KG1 (cell line): ENCODE measurements at places on chromosomes 6 and 20.

- no peak for DNase-seq
Observed at GRCh38 chr6:4004249-4004648, 74.7 kb downstream of the FAM217A start.

- peak; percentile 73 for DNase-seq
Observed at GRCh38 chr6:42043787-42044475, 6.4 kb upstream of the TAF8 start.

DNA sequence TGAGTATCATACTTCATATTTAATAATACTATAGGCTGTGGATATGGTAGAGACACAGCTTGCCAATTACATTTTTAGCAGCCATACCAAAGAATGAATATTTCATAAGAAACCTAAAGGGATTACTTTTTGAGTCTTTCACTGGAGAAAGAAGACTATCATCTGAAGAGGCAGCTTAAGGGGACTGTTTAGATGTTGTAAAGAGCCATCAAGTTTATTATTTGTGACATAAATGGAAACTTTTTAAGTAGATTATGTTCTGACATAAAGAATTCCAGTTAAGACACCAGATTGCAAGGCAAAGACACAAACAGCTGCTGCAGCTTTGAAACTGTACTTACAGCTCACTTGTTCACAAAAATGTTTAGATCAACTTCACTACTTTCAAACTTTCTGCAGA lies 429.4 kb downstream of the TFAP2A start:
- no peak for DNase-seq

DNA sequence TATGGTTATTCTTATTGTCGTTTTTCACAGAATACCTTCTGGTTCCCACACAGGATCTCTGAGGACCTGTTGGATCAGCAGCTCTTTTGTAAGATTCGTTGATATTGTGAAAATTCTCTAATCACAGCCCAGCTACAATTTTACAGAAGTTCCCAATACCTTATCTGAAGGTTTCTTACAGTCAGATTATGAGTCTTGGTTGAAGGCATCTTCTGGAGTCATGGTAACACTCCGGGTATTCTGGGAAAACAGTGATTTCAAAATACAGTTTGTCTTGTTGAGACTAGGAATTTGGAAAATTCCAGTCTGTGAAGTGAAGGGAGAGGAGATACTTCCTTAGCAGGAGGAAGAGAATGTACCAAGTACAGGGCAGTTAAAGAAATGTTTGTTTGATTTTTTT lies 22.2 kb upstream of the HLA-C start:
- no peak for DNase-seq

GRCh38 chr20:59334651-59335300 lies 34.4 kb downstream of the EDN3 start:
- no peak for DNase-seq

GRCh38 chr6:19472850-19473249 lies 364.3 kb upstream of the ID4 start:
- no peak for DNase-seq

GRCh38 chr6:89270951-89271721 lies 44.0 kb downstream of the GABRR2 start:
- peak; percentile 34 for DNase-seq

DNA sequence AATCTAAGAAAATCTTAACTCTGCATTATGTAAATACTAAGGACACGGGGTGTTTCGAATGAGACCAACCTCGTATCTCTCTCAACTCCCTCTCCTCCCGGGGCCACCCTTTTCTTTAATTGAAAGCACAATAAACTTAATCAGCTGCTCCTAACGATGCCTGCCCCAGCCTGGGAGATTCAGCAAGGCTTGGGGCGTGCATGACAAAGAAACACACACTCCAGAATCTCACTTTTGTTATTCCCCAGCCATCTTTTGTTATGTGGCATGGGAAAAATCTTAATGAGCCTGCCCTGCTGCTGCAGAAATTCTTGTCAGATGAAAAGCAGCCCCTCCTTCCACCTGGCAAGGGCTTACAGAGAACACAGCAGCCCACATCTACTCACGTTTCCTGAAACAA lies 117.4 kb downstream of the TTLL2 start:
- no peak for DNase-seq

GRCh38 chr20:13874394-13875157 lies 89.7 kb downstream of the NDUFAF5 start:
- DNase-seq: no peak

- DNase-seq: no peak
Observed at GRCh38 chr20:62666736-62667529, 24.6 kb downstream of the SLCO4A1 start.

- peak; percentile 34 for DNase-seq
Observed at GRCh38 chr6:147166360-147166944, 37.8 kb upstream of the STXBP5 start.

DNA sequence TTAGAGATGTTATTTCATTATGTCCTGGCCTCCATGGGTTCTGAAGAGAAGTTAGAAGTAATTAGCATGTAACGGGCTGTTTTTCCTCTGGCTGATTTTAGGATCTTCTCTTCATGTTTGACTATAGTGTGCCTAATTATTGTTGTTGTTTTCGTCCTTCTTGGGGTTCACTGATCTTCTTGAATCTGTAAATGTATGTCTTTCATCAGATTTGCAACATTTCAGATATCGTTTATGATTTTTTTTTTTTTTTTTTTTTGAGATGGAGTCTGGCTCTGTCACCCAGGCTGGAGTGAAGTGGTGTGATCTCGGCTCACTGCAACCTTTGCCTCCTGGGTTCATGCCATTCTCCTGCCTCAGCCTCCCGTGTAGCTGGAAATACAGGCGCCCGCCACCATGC lies 246.7 kb downstream of the TFAP2C start:
- no peak for DNase-seq

GRCh38 chr20:19557291-19557690 lies 200.8 kb upstream of the RIN2 start:
- DNase-seq: no peak

GRCh38 chr6:10320291-10320690 lies 94.6 kb downstream of the TFAP2A start:
- DNase-seq: no peak

DNA sequence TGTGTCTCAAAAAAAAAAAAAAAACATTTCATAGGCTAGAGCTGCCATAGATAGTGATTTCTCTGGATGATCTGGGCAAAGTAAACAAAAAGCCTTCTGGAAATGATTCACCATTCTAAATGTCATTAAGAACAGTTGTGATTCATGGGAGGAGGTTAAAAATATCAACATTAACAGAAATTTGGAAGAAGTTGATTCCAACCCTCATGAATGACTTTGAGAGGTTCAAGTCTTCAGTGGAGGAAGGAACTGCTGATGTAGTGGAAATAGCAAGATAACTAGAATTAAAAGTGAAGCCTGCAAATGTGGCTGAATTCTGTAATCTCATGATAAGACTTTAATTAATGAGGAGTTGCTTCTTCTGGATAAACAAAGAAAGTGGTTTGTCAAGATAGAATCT lies 26.8 kb upstream of the MMP24 start:
- no peak for DNase-seq

- DNase-seq: no peak
Observed at GRCh38 chr6:143279385-143279784, 171.1 kb downstream of the ADAT2 start.

GRCh38 chr6:24603241-24603640 lies 42.8 kb downstream of the KIAA0319 start:
- DNase-seq: no peak

GRCh38 chr6:112925702-112926101 lies 578.6 kb downstream of the RFPL4B start:
- no peak for DNase-seq

DNA sequence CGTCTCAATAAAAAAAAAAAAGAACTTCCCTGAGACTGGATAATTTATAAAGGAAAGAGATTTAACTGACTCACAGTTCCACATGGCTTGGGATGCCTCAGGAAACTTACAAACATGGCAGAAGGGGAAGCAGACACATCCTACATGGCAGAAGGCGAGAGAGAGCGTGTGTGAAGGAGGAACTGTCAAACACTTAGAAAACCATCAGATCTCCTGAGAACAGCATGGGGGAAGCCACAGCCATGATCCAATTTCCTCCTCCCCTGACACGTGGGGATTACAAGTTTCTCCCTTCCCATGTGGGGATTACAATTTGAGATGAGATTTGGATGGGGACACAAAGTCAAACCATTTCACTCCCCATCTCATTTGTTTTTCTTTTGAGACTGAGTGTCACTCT lies 46.6 kb upstream of the TFAP2C start:
- DNase-seq: no peak

- no peak for DNase-seq
Observed at GRCh38 chr6:14917109-14917910, 328.6 kb upstream of the JARID2 start.

DNA sequence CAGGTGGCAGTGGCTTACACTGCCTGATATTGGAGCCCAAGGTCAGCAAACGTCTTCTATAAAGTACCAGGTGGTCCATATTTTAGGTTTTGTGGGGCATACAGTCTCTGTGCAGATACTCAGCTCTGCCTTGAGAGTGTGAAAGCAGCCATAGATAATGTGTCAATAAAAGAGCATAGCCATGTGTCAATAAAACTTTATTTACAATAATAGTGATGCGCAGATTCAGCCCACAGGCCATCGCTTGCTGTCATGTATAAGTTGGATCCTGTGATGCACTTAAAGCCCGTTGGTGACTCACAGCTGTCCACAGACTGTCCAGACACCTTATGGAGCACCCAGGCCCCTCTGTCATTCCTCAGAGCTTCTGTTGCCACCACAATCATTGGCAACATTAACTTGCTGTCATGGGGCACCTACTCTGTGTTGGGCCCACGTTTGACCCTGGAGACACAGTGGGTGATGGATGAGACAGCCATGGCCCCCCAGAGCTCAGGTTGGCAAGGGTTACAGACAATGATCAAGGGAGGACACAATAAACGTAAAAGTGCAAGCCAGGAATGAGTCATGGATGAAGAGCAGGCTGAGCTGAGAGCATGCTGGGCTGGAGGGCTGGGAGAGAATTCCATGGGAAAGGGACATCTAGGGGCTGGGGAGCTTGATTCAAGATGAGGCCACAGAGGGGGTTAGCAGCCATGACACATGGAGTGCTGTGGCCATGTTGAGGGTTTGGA lies 173.6 kb downstream of the TAF4 start:
- DNase-seq: no peak

DNA sequence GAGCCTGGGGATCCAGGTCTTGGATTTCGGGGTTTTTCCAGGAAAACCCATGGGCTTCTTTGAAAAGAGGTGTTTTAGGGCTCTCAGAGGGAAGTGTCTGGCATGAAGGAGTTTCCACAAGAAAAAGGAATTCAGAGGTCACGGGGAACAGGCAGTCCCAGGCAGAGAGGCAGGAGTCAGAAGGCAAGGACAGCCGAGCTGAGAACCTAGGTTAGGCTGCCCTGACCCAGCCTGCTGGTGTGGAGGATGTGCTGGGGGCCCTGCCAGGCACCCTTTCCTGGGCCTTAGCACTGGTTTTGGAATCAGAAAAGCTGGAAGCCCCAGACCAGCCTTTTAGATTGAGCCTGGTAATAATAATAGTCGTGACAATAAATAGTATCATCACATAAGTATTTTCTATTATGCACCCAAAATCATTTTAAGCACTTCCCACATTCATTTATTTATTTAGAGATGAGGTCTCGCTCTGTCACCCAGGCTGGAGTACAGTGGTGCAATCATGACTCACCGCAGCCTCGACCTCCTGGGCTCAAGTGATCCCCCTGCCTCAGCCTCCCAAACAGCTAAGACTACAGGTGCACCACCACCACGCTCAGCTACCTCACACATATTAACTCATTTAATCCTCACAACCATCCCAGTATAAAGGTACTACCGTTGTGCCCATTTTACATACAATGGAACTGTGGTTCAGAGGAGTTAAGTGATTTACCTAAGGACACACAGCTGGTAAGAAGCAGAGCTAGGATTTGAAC lies 19.9 kb downstream of the TGM2 start:
- DNase-seq: no peak

DNA sequence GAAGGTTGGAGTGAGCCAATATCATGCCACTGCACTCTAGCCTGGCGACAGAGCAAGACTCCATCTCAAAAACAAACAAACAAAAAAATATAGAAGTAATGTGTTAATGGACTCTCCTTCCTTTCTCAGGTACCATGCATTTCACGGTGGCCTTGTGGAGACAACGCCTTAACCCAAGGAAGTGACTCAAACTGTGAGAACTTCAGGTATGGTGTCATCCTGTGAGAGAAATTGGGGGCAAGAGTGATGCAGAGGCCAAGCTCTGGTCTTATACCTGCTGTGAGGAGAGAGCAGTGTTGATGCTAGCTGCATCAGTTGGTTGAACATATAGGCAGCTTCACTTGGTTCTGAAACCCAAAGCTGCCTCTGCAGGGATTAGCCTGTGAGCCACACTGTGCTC lies 6.2 kb downstream of the ITCH start:
- no peak for DNase-seq

DNA sequence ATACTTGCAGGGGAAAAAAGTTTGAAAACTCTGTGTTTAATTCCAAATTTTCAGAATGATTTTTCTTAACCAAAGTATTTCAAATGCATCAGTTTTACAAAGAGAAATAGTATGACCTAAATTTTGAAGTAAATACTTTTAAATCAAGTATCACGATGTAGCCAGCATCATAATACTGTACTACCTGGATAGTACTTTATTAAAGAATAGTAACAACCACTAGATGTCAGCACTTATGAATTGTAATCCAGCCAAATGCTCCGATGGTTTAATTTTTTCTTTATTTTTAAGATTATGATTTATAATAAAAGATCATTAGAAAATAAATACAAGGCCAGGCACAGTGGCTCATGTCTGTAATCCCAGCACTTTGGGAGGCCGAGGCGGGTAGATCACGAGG lies 37.2 kb upstream of the HACE1 start:
- DNase-seq: no peak

DNA sequence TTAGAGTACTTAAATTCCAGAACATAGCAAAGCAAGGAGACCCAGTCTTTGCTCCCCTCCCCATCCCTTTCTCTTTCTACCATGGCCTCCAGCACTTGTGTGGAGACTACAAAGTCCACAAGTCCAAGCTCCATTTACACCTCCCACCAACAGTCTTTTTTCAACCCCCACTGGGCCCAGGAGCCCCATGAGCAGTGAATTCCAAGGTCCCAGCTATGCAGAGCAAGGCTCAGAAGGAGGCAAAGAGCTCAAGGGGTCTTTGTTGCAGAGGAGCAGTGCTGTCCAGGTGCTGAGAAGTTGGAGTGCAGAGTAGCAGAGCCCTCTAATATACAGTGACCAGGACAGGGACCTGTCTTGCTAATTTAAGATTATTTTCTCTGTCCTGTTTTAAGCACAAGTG lies 9.0 kb downstream of the PAK5 start:
- DNase-seq: no peak

- peak; percentile 45 for DNase-seq
Observed at GRCh38 chr6:123804787-123805540, 1.3 kb downstream of the NKAIN2 start.

DNA sequence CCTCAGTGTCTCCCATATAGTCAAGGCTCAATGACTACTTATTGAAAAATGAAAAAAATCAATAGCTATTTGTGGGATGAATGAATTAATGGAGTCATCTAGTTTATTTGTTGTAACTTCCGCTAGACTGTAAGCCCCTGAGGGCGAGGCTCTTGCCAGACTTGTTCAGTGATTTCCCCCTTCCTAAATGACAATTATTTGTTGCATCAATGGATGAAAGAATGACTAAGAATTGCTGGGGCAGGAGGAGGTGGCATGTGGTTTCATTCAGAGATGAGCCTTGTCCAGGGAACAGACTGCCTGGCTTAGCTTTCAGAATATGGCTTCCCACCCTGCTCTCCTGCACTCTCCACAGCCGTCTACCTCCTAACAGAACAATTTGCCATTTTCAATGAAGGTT lies 1.1 kb upstream of the PRELID3B start:
- no peak for DNase-seq

GRCh38 chr6:116254297-116255056 lies 602 bp upstream of the TSPYL4 start:
- DNase-seq: no peak

GRCh38 chr6:30006170-30007131 lies 54.6 kb upstream of the POLR1H start:
- no peak for DNase-seq
